ENCODE measurements at places on chromosomes 3 and 15.

DNA sequence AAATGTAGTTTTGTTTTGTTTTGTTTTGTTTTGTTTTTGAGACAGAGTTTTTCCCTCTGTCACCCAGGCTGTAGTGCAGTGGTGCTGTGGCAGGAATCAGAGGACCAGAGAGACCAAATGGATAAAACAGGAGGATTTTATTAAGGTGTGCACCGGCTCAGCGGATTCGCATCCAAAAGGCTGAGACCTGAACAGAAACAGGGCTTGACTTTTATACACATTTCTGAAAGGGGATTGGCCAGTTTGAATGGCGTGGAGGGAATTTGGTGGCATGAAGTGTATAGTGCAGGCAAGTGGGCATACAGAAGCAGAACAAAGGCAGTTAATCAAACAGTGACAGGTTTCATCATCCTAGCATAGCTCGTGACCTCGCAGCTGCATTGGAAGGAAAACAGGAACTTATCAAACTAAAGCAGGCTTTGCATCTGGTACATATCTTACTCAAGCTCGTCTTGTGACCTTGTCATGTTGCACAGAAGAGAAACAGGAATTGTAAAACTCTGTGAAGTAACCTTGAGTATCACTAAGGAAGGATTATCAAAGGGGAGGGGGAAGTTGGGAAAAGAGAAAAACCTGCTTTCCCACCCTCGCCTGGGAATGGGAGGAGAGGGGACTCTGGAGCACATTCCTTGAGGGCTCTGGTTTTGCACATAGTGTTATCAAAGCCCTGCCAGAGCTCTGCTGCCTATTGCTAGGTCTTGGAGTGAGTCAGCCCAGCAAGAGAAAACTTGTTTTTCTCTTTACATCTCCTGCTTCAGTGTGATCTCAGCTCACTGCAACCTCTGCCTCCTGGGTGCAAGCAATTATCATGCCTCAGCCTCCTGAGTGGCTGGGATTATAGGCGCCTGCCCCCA lies 38.5 kb downstream of the C3orf62 start:
- no peak for DNase-seq

GRCh38 chr3:193114431-193115340 lies 126.3 kb upstream of the PLAAT1 start:
- no peak for DNase-seq

DNA sequence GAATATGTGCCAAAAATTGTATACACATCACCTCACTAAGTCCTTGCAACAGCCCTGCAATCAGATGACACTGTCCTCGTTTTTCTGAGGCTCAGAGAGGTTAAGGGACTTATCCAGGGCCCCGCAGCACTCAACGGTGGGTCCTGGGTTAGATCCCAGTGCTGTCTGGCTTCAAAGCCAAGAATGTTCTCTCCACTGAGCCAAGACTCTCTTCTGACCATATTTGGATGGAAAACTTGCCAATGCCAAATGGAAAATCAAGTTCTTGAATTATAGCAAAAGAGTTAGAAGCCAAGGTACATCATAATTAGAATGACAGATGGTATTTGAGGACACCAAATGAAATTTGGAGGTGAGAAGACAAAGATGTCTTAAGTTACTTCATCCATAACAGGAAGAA lies 75.9 kb downstream of the NCEH1 start:
- no peak for DNase-seq

GRCh38 chr3:143901105-143901504 lies 52.8 kb upstream of the SLC9A9 start:
- DNase-seq = no peak

DNA sequence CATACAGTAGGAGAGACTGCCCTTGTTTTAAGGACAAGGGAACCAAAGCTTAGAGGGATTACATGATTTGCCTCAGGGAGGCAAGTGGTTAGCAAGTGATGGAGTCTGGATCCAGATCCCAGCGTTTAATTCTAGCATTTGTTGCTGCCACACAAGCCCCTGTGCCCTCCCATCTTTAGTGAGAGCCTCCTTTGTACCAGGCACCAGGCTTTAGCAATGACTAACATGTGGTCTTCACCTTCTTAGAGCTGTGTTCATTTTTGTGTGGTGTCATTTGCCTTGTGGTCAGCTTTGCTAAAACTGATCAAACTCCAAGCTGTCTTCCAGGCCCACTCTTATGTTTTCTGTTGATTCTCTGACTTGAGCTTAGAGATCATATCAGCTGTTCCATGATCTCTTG lies 290.5 kb downstream of the RPLP1 start:
- DNase-seq = no peak

- peak; percentile 30 for DNase-seq
Observed at GRCh38 chr3:32596282-32596908, 25.7 kb upstream of the DYNC1LI1 start.

GRCh38 chr15:40785164-40785563 lies 15.4 kb downstream of the C15orf62 start:
- no peak for DNase-seq

DNA sequence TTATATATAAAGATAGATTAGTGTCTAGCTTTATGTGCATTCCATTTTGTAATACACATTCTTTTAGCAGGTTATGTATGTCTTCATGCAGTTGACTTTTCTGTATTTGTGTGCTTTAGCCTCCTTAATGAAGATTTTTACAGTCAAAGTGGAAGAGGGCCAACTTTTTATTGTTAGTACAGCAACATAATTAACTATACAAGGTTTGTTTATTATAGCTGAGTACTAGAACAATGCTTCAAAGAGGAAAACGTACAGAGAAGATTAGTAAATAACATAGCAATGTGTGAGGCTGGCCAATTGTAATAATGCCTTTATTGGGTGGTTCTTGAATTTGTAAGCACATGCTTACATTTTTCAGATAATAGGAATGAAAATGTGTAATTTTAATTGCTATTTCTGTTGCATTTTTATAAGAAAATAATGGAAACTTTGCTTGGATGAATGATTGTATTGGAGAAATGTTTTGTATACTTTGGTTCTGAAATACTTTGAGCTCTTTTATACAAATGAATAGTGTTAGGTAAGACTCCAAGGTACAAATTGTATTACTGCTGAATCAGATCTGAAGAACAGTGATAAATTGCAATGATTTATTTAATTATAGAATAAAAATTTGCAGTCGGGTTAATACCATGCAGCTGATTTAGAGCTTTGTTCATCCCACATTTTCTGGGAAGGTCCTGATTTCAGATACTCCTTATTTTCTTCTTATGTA lies 41.4 kb downstream of the UBE2E2 start:
- DNase-seq = no peak

GRCh38 chr3:122864498-122864897 lies 69.6 kb downstream of the SLC49A4 start:
- DNase-seq = no peak

- no peak for DNase-seq
Observed at GRCh38 chr3:81419228-81419627, 342.2 kb downstream of the GBE1 start.

DNA sequence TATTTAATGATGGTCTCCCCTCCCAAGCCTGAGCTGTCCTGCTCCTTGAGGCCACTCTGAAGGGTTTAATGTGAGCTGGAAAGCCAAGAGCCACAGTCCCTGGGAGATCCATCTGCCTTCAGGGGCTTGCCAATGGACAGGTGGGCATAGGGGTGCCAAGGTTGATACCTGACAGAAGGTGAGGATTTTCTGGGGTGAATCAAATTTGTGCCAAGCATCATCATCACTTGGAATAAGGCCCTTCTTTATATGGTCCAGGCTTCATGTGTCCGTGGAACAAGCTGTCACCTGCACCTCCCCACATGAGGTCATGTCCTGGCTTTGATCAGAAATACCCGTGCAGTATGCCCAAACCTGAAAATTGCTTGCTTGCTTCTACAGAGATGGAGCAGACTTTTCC lies 71.9 kb upstream of the CTNNB1 start:
- no peak for DNase-seq

DNA sequence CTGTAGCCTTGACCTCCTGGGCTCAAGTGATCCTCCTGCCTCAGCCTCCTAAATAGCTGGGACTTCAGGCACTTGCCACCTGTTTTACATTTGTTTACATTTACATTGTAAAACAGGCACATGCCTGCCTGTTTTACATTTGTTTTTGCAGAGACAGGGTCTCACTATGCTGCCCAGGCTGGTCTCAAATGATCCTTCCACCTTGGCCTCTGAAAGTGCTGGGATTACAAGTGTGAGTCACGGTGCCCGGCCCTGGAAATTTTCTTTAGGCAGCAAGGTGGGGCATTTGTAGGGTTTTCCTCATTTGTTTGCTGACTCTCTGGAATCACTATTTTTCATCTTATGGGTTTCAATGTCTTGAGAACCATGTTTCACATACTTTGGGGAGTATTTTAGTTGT lies 25.0 kb downstream of the PIF1 start:
- no peak for DNase-seq

GRCh38 chr3:46350262-46350565 lies 3.7 kb upstream of the CCR2 start:
- no peak for DNase-seq

- no peak for DNase-seq
Observed at GRCh38 chr3:192858849-192859585, 58.6 kb downstream of the MB21D2 start.

GRCh38 chr15:63089260-63090043 lies 32.2 kb upstream of the LACTB start:
- DNase-seq = no peak

DNA sequence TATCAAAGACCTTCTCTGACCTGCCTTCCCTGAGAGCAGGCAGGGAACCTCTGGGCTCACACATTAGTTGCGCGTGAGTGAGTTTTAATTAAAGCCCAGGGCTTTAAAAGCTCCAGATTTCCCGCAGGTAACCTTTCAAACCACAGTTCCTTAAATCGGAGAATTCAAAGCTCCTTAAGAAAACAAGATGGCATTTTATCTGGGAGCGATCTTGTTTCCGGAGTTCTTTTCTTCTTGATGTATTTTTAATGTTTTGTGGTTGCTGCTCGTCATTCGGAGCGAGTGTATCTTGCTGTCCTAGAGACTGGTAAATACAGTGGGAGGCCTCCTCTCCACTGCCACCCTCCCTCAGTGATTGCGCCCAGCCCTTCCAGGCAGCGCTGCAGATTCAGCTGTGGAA lies 284.3 kb downstream of the CLSTN2 start:
- no peak for DNase-seq

GRCh38 chr3:129606636-129607390 lies at the start of gene PLXND1:
PLXND1 (minus strand) TSS chr3:129606676; CDS start chr3:129606639, 37 bp downstream.
- peak; percentile 81 for DNase-seq

DNA sequence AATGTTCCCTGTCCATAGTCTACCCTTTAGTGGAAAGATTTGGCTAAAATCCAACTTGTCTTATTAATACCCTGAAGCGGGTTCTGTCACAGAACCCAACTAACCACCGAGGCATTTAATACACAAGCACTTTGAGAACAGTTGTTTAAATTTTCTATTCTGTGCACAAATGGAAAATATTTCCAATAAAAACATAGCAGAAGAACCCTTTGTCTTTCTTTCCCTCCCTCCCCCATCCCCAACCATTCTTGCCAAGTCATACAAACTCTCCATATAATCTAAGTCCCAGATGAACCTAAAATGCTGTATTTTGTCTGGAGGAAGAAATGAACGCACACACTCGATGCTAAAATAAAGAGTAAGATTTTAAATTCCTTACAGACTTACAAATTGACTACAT lies 126.9 kb upstream of the STRIT1 start:
- DNase-seq = no peak

GRCh38 chr15:93139436-93139835 lies 50.4 kb upstream of the RGMA start:
- no peak for DNase-seq
